ENCODE measurements at places on chromosomes 16 and 17.

- no peak for DNase-seq
These were observed 22.4 kb upstream of the CA4 start for GRCh38 chr17:60127068-60128064.

DNA sequence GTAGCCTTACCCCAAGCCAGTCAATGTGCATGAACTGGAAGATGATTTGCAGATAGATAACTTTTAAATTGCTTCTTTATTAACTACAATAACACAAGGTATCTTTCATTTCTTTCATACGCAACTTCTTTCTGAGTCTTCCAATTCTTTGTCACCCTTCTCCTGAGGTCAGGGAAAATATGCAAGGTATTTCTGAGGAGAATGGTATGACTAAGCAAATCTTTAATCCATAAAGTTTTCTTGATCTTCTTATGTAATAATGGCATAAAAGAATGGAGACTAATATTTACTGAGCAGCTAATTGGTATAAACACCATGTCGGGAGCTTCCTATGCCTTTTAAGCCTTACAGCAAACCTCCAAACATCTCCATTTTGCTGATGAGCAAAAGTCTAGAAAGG lies 438.9 kb downstream of the KCNJ2 start:
- no peak for DNase-seq

GRCh38 chr16:12339686-12340085 lies 363.2 kb downstream of the SNX29 start:
- DNase-seq, result no peak

DNA sequence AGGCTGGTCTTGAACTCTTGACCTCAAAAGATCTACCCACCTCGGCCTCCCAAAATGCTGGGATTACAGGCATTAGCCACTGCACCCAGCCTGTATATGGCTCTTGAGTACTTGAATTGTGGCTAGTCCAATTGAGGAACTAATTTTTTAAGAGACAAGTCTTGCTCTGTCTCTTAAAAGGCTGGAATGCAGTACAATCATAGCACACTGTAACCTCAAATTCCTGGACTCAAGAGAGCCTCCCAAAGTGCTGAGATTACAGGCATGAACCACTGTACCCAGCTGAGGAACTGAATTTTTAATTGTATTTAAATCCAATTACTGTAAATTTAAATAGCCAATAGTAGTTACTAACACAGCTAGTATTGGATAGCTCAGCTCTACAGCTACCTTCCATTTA lies 50.6 kb downstream of the MED13 start:
- no peak for DNase-seq

GRCh38 chr17:82272495-82273326 lies 789 bp downstream of the CSNK1D start:
- peak; percentile 26 for DNase-seq

DNA sequence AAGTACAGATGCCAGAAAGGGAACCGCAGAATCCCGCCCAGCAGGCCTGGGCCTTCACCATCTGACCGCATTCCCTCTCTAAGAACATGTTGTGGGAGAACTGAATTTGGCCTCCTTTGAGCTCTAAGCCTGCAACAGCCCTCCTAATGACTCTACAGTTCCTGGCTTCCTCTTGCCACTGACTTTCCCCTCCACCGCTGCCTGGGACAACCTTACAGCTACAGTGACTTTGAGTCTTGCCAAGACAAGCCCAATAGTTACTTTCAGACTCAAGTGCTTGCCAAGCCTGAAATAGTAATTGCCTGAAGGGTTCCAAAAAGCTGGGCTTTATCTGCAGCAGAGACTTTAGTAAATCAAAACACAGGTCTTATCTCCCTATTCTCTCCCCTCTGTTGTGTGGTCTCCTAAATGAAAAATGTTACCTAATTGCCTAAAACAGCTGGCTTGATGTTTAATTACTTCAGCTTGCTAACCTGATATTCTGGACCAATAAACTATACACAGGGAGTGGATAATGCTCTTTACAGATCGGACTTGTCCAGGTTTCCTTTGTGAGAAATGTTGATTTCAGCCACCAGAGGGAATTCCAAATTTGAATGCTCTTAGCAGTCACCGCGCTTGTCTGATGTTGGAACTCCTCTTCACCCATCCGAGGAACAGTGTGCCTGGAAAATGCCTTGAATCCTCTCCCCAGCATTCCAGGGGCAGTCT lies 85.1 kb upstream of the TBX2 start:
- no peak for DNase-seq

DNA sequence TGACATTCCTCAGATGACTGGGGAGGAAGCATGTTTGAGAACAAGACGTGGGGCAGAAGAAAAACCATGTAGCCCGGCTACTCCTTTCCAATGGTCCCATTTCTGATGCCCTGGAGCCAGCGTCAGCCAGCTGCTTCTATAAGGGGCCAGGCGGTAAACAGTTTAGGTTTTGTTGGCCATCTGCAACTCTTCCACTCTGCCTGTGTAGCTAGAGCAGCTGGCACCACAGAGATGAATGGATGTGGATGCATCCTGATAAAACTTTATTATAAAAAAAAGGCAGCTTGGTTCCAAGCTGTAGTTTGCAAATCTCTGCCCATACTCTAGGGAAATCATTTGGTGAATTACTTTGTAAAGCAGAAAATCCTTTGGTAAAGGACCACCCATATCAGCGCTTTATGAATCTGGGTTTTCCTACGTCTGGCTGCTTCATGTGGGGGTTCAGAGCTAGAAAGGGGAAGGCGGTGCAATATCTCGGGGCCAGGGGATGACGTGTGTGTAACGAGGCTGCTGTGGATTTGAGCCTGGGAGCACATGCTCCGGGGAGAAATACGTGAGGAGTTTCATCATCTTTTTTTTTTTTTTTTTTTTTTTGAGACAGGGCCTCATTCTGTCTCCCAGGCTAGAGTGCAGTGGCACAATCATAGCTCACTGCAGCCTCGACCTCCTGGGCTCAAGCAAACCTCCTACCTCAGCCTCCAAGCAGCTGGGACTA lies 3.4 kb upstream of the SRL start:
- no peak for DNase-seq

- peak; percentile 29 for DNase-seq
These were observed 14.4 kb upstream of the GPRC5B start for GRCh38 chr16:19898924-19899604.

GRCh38 chr17:63189930-63190329 lies 223.9 kb downstream of the TANC2 start:
- DNase-seq, result no peak

GRCh38 chr17:32623196-32623595 lies 136.4 kb downstream of the CDK5R1 start:
- no peak for DNase-seq

GRCh38 chr17:51045621-51046020 lies 75.0 kb downstream of the SPAG9 start:
- no peak for DNase-seq

- no peak for DNase-seq
These were observed 1.7 kb upstream of the HSBP1 start for GRCh38 chr16:83806036-83806435.

DNA sequence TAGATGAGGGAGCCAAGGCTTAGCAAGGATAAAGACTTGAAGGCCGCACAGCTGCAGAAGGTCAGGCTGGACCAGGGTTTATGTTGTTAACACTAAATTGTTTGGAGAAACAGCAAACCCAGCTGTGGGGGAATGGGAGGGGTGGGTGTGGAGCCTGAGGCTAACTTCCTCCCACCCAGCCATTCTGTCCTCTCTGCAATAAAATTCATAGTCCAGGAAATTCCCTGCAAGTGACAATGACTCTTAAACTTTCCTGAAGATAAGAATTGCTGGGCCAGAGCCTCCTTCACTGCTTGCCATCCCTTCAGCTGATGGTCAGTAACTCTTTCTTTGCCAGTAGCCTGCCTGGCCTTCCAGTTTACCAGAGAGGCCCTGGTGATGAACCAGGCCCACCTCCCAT lies 19.4 kb upstream of the ATP5MC1 start:
- no peak for DNase-seq

GRCh38 chr17:17946093-17946492 lies 26.1 kb downstream of the TOM1L2 start:
- no peak for DNase-seq

- no peak for DNase-seq
These were observed 48.2 kb downstream of the IL21R start for GRCh38 chr16:27450196-27450549.

GRCh38 chr16:74679983-74680382 lies 13.3 kb upstream of the RFWD3 start:
- DNase-seq, result no peak

DNA sequence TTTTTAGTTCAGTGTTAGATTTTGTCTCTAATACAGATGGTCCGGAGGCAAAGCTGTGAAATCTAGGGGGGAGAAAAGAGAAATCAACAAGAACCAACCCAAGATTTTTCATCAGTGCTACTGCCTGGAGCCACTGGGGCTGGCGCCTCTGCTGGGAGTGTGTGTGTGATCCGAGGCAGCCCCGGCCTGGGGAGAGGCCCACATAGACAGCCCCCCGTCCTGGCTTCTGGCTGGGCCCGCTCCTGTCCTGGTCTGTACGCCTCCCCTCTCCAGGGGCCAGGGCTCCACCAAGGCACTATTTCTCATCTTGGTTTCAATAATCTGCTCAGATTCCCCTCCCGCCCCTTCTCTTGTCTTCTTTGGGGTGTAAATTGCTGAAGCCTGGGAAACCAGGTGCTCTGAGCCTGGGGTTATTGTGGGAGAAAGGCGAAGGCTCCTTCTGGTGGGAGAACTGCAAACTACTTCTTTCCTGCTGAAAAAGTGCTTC lies 7.8 kb downstream of the BAHCC1 start:
- DNase-seq, result no peak

DNA sequence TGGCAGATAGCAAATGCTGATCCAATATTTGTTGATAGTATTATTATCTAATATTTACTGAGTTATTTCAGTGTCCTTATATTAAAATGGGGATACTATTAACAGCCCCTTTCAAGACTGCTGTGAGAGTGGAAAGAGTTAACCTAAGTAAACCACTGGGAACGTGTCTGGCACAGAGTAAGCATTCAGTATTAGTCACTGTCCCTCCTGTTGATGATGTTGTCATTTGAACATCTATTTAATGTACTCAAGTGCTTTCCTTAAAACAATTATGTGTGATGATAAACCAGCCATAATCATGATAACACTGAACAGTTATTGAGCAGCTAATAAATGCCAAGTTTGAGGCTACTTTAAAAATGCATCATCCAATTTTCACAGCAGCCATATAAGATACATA lies 135.7 kb upstream of the XYLT1 start:
- no peak for DNase-seq

DNA sequence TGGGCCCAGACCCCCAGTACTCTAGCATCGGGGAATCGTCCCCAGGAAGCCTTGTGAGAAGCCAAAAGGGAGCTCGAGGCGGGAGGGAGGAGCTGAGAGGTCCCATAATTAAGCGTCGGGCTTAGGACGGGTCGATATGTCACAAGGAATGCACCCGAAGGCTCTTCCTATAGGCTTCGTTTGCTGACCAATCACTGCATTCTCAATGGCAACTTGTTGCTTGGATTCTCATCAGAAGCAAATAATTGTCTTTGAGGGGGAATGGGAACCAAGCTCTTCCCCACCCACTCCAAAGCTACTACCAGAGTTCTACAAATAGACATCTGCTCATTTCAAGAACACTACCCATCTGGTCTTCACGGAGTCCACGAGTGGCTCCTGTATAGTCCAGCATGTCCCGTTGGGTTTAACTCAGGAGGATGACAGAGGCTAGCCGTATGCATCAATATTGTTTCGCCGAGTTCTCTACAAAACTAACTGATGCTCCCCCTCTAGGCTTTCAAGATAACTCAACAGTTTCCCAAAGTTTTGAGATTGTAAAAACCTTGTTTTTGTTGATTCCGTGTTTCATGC lies 628 bp upstream of the BLMH start:
- no peak for DNase-seq

GRCh38 chr16:30377050-30377811 lies 2.6 kb downstream of the MYL11 start:
- no peak for DNase-seq

GRCh38 chr16:64428463-64429113 lies 693.3 kb downstream of the CDH11 start:
- no peak for DNase-seq

Measured in CD4-positive, alpha-beta memory T cell (primary cell).